ENCODE measurements at places on chromosomes 1 and 21. TPM values are rescaled to one million over a fixed set of nuclear protein-coding genes. Genes with fewer than 3 reads are reported as not detected.

GRCh38 chr1:237811633-237812032, 79.1 kb downstream of the ZP4 start:
- no peaks in the 10 kb centered on the region for H3K4me1 ChIP-seq
- no peak for DNase-seq
- no peak overlapping the region for H3K4me3 ChIP-seq
- no peaks in the 10 kb centered on the region for H3K36me3 ChIP-seq

DNA sequence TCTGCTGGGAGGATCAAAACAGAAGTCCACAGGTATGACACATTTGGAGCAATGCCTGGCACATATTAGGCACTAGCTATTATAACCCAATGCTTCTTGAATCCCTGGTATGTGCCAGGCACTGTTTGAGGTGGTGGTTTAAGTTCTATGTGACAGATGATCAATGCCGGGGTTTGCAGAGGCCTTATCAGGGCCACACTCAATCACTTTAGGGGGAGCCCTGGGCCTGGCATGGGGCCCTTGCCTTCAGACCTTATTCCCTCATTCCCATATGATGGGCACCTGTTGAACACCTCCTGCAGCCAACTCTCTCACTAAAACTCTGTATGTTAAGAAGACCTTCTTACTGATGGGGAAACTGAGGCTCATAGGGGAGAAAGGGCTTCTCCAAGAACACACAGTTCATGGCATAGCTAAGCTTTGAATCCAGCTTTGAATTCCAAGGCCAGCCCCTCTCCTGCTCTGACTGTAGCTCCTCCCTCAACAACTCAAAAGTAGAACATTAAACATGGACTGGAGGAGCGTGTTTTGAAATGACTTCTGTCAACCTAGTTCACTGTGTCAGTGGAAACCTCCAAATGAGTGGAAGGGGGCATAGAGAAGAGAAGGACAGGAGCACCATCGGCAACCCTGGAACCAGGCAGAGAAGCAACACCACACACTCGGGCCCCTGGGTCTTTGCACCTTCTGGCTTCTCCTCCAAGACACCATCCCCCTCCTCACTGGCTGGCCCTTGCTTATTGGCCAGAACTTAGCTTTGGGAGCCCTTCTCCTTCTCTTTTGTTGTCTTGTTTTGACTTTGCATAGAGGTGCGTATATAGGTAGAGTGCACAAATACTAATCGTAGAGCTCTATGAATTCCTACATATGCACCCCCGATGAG, 6.6 kb upstream of the IFFO2 start:
- no peaks in the 10 kb centered on the region for H3K27me3 ChIP-seq
- no peak for DNase-seq
- no peaks in the 10 kb centered on the region for H3K36me3 ChIP-seq
- no peak overlapping the region for H3K4me3 ChIP-seq

DNA sequence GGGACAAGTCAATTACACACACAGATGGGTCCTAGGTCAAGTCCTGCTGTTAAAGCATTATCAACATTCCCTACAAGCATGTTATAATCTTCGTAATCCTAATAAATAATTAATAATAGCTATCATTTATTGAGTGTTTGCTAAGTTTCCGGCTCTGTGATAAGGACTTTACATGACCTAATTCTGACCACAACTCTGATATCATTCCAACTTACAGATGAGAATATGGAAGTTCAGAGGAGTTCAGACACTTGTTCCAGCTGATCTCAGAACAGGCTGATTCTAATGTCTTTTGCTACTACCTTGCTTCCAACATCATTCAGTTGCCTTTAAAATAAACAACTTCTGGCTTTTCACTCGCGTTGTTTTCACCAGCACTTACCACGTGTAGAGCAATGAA, 770.1 kb upstream of the CXADR start:
- no peak overlapping the region for H3K27ac ChIP-seq
- H3K36me3 ChIP-seq: no peaks in the 10 kb centered on the region
- DNase-seq: no peak
- H3K27me3 ChIP-seq: no peaks in the 10 kb centered on the region
- peaks cover 4% of the 10 kb centered on the region for H3K4me1 ChIP-seq

GRCh38 chr1:86382878-86383277, 13.2 kb downstream of the ODF2L start:
- peaks cover 27% of the 10 kb centered on the region for H3K4me1 ChIP-seq
- no peaks in the 10 kb centered on the region for H3K36me3 ChIP-seq
- H3K27me3 ChIP-seq: no peaks in the 10 kb centered on the region
- H3K27ac ChIP-seq: peak overlapping the region; percentile 27
- peak overlapping the region; percentile 32 for H3K4me3 ChIP-seq

Gene ATP8B2
- 26.0 TPM for total RNA-seq

GRCh38 chr1:9612162-9612845, 23.6 kb downstream of the TMEM201 start:
- DNase-seq: no peak
- no peaks in the 10 kb centered on the region for H3K4me1 ChIP-seq
- no peak overlapping the region for H3K4me3 ChIP-seq
- no peak overlapping the region for H3K27ac ChIP-seq
- H3K27me3 ChIP-seq: no peaks in the 10 kb centered on the region

Gene OR2L3
- not detected for total RNA-seq

GRCh38 chr1:43932786-43933385, 715 bp upstream of the ARTN start:
- peaks cover 21% of the 10 kb centered on the region for H3K27me3 ChIP-seq
- peaks cover 35% of the 10 kb centered on the region for H3K4me1 ChIP-seq
- H3K27ac ChIP-seq: no peak overlapping the region
- peaks cover 7% of the 10 kb centered on the region for H3K36me3 ChIP-seq

Gene VHLL
- total RNA-seq: not detected

Gene TNFRSF25
- 8.2 TPM for total RNA-seq

GRCh38 chr1:206449565-206449964, 20.7 kb upstream of the IKBKE start:
- DNase-seq: no peak
- no peaks in the 10 kb centered on the region for H3K4me1 ChIP-seq
- no peak overlapping the region for H3K4me3 ChIP-seq
- peaks cover 96% of the 10 kb centered on the region for H3K36me3 ChIP-seq

Gene LCE1C
- not detected for total RNA-seq

DNA sequence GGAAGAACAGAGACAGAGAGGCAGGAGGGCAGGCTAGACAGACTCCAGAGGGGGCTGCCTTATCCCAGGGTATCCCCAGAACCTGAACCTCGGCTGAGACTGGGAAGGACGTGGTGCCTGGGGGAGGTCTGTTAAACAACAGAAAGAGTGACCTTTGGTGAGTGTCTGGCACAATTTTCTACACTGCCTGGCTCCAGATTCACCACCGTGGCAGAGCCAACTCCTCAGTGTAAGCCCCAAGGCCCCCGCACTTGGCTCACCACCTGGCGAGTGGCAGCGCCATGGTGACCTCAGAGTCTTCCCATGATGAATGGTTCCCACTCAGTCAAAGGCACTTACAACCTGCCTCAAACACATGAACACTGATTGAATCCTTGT, 6.5 kb downstream of the RD3 start:
- H3K4me1 ChIP-seq: no peaks in the 10 kb centered on the region
- H3K27ac ChIP-seq: no peak overlapping the region
- no peak overlapping the region for H3K4me3 ChIP-seq
- H3K27me3 ChIP-seq: peaks cover 4% of the 10 kb centered on the region
- H3K36me3 ChIP-seq: no peaks in the 10 kb centered on the region

GRCh38 chr1:49060766-49061165, 284.1 kb upstream of the BEND5 start:
- H3K4me1 ChIP-seq: no peaks in the 10 kb centered on the region
- no peak overlapping the region for H3K27ac ChIP-seq
- H3K4me3 ChIP-seq: no peak overlapping the region
- DNase-seq: no peak
- H3K36me3 ChIP-seq: no peaks in the 10 kb centered on the region

Gene KIRREL1
- 26.9 TPM for total RNA-seq

Gene CHRM3
- total RNA-seq: 6.0 TPM

- H3K4me1 ChIP-seq: no peaks in the 10 kb centered on the region
- H3K4me3 ChIP-seq: no peak overlapping the region
- DNase-seq: no peak
- peaks cover 94% of the 10 kb centered on the region for H3K36me3 ChIP-seq
Observed at GRCh38 chr1:223802032-223802431, 43.7 kb downstream of the TP53BP2 start.

Measured in lower lobe of right lung (tissue), 2 donors.